ENCODE measurements at places on chromosomes 4 and X.

GRCh38 chr4:81814987-81815541, 343.4 kb upstream of the RASGEF1B start:
- DNase-seq = no peak

DNA sequence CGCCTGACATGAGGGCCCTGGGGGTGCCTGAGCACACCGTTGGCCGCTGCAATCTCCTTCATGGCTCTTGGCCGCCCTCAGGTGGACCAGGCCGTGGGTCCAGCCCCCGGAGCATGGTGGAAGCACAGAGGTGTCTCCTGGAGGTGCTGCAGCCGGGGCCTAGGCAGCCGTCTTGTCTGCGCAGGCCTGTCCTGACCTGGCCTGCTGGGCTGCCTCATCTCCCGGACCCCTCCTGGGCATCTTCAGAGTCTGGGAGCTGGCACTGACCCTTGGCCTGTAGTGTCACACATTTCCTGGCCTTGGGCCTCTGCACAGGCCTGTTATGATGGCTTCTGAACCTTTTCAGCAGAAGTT, 20.9 kb downstream of the UVSSA start:
- no peak for DNase-seq

- peak; percentile 74 for DNase-seq
These were observed 39.2 kb downstream of the COPS4 start for GRCh38 chr4:83074086-83074704.

- DNase-seq = no peak
These were observed 179.6 kb upstream of the SPRY1 start for GRCh38 chr4:123216946-123217345.

DNA sequence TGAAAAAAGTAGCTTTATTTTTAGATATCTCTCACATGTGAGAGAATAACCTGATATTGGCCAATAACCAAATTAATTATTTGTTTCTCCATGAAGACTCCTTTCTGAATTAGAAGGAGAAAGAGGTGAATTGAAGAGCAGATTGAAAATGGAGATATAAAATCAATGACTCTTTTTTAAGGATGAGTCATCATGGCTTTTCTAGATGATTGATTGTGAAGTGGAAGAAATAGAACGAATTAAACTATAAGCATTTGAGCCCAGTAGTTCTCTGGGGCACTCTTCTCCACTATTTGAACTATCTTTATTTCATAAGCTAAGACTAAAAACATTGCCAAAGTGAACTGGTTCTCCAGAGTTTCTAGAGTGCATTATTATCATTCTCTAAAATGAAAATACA, 137.2 kb upstream of the EDNRA start:
- no peak for DNase-seq

- DNase-seq = no peak
These were observed 52.8 kb downstream of the EFHC2 start for GRCh38 chrX:44290718-44291117.

GRCh38 chrX:14712096-14712495, 160.8 kb downstream of the FANCB start:
- DNase-seq = no peak

- DNase-seq = no peak
These were observed 35.2 kb upstream of the SLC2A9 start for GRCh38 chr4:10056334-10057022.

DNA sequence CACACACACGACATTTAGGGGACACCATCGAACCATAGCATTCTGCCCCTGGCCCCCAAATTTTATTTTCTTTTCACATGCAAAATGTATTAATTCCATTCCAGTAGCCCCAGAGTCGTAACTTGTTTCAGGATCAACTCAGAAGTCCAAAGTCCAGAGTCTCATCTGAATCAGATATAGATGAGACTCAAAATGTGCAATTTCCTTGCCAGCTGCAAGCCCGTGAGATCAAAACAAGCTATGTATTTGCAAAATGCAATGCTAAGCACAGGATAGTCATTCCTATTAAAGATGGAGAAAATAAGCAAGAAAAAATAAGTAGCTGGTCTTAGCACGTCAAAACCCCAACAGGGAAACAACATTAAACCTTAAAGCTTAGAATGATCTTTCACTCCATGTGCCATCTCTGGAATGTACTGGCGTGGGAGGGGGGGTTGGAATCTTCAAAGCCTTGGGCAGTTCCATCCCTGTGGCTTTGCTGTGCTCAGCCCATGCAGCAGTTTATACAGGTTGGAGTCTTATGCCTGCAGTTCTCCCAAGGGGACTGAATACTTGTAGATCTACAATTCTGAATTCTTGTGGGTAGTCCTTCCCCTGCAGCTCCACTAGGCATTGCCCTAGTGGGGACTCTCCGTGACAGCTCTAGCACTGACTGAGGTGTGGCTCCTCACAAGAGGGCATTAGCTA, 47.7 kb upstream of the SYTL5 start:
- DNase-seq = no peak

DNA sequence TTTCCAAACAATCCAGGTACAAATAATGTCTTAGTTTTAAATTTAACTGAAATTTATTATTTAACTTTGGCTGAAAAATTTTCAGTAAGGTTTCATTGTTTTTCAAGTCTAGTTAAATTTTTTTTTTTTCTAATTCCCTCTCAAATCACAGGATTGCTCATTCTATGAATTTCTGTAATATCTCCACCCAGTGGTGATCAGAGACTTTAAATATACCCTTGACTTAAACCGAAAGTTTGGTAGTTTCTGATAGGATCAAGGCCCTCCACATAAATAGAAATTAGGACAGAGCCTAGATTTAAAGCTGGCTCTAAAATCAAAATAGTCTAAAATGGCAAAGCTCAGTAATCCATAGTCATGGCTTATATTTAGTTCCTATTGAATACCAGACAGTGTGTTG, 175.4 kb downstream of the TBCK start:
- DNase-seq = no peak

- no peak for DNase-seq
These were observed 39.4 kb upstream of the WDFY3 start for GRCh38 chr4:85005865-85006377.

DNA sequence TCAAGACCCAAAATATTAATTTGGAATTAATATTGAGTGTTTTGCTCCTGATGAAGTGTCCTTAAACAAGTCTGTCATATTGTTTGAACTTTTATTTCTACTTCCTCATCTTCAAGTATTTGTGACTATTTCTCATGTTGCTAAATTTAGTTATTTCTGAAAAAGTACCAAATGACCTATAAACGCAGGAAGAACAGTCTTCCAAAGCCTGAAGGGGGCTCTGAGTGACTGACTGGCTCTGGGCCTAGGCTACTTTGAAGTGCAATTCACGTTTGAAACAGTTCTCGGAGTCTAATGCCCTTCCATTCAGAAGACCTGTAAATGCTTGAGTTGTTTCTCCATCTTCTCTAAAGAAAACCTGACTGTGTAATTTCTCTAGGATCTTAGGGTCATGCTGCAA, 26.5 kb downstream of the GALNT7 start:
- DNase-seq = no peak

DNA sequence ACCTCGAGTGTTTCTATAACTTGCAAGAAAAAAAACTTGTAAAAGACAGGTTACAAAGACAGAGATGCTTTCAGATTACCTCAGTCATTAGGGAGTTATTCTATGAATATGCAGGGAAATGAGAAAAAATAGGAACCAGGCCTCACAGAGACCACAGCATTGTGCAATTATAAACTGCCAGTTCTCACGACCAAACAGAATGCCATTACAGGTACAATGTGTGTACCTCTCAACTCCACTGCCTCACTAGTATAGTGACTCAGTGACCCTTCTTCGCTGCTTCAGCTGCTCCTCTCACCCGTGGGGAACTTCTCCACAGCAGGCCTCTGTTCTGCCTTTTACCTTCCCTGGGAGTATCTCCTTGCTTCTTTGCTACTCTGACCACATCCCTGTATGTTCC, 2.3 kb upstream of the HTATSF1 start:
- DNase-seq = no peak

GRCh38 chrX:63764946-63765345, 20.1 kb downstream of the ARHGEF9 start:
- no peak for DNase-seq

GRCh38 chrX:150575419-150575814, 7.0 kb downstream of the MTM1 start:
- DNase-seq = no peak

DNA sequence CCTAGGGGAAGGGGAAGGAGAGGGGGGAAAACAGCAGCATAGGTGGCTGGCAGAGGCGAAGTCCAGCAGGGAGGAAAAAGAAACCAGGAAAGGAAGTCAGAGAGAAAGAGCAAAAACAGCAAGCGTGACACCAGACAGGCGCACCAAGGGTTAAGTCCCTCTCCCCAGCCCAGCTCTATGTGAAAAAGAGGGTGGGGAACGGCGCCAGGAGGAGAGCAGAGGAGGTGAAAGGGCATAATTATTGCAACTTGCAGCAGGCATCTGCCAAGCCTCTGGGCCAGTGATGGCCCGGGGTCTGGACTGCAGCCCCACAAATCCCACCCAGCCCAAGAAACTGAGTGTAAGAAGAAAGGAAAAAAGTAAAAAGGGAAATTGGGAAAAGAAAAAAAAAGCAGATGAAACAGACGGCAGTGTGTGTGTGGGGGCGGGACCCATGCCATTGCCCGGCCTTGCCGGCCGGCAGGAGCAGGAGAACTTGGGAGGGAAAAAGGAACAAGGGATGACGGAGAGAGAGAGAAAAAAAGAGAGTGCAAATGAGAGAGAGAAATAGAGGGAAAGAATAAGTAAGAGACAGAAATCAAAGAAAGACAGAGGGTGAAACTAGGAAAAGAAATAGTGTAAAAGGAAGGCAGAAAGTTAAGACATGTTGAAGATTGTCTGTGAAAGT, 14.1 kb upstream of the RHOXF2 start:
- DNase-seq = no peak

DNA sequence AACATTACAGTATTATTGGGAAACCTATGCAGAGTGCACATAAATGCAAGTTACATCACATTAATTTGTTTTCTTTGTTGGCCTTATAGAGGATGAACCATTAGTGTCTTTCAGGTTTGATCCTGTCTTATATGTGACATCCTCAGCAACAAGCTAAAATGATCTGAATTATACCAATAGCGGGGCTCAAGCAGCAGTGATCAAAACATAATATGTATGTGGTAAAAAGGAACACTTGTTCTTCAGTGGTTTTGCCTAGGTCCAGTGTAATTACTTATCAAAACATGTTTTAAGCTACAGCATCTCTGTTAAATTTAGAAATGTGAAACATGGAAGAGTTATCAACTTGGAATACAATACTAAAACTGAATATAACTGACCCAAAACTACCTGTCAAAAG, 9.1 kb downstream of the TAF9B start:
- no peak for DNase-seq

GRCh38 chr4:72679666-72680065, 110.6 kb upstream of the ADAMTS3 start:
- no peak for DNase-seq

GRCh38 chrX:38999099-38999498, 197.8 kb downstream of the MID1IP1 start:
- no peak for DNase-seq

DNA sequence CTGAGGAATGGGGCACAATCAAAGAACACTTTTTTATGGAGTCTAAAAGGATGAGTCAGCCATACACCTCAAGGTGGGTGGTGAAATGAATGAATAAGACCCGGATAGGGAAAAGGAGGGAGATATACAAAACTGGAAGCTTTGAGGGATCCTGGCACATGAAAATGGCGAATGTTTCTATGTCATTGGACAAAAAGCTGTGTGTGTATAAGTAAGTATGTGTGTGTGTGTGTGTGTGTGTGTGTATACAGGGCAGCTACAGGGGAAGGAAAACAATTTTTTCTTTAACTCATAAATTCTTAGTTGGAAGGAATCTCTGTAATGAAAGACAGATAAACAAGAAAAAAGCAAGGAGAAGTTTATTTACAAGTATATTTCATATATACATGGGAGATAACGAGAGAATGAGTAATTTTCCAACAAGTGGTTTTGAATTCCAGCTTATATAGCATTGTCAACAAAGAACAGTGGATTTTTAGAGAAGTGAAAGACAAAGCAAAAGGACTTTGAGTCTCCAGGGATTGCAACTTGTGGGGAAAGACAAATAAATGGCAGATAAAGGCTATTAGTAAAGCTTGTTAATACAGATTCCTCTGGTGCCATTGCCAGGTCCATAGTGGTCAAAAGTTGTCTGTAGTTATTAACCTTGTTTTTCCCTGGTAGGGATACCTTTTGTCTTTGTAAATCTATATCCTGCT, 99.7 kb downstream of the MMRN1 start:
- no peak for DNase-seq

DNA sequence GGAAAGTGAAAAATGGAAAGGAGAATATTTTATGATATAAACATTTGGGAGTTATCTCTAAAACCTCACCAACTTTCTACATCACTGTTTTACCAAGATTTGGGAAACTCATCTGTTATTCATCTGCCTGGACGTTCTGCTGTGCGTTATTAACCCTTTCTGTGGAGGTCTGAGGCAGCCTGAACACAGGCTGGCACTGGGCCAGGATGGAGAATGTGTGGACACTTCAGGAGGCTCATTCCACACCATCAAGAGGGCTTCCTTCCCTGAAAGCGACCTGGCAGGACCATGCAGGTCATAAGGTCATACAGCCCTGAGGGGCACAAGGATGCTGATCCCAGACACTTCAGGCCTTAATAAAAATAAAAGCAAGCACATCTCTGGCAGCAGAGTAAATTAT, 31.2 kb upstream of the TMEM184C start:
- no peak for DNase-seq

GRCh38 chr4:88771883-88772450, 74.3 kb upstream of the NAP1L5 start:
- DNase-seq = no peak

- no peak for DNase-seq
These were observed 182.1 kb upstream of the CLNK start for GRCh38 chr4:10866666-10867065.

DNA sequence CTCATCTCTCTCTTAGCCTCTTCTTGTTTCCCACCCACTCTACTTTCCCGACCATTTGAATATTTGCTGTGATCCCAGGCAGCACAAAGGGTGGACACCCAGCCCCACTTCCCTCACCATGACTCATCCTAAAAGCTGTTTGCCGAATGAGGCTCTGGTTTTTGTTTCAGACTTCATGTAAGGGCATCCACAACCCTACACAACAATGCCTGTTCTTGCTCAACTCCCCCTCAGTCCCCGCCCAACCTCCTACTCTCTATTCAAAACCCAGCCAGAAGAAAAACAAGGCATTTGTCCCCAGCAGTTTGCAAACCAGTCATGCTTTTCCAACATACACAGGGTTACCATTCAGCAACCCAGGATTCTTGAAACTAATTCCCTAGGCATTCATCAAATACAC, 516.5 kb upstream of the CNKSR2 start:
- DNase-seq = no peak

- no peak for DNase-seq
These were observed 19.1 kb upstream of the ARSJ start for GRCh38 chr4:113998531-113998930.
